ENCODE measurements at places on chromosomes 3 and 15. TPM values are rescaled to one million over a fixed set of nuclear protein-coding genes. Genes with fewer than 3 reads are reported as not detected.

The SERPINI2 gene
- total RNA-seq, result not detected

The EAF2 gene
- 1.9 TPM for total RNA-seq

The ACTRT3 gene
- total RNA-seq, result 6.4 TPM

The TTBK2 gene
- total RNA-seq, result 16.5 TPM

The MAP1A gene
- 96.1 TPM for total RNA-seq

The RASGRF1 gene
- not detected for total RNA-seq

The WDR48 gene
- total RNA-seq, result 46.4 TPM
